ENCODE measurements at places on chromosomes 2 and 18.

DNA sequence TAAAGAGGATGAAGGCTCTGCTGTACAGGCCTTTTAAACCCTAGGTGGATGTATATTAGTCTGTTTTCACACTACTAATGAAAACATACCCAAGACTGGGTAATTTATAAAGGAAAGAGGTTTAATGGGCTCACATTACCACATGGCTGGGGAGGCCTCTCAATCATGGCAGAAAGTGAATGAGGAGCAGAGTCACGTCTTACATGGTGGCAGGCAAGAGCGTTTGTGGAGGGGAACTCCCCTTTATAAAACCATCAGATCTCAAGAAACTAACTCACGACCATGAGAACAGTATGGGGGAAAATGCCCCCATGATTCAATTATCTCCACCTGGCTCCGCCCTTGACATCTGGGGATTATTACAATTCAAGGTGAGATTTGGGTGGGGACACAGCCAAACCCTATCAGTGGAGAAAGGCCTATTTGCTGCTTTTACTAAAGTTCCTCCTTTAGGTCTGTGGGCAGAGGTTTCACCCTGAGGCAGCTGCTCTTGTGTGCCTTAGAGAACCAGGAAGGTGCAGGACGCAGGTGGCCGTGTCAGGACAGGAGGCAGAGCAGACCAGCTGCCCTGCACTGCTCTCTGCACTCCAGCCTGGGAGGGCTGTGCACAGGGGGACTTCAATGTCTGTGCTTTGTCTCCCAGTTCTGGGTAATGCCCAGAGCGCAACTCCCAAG lies 178.8 kb upstream of the HDAC4 start:
- no peak for DNase-seq

- DNase-seq: no peak
Observed at GRCh38 chr18:24497031-24497754, 36.8 kb downstream of the HRH4 start.

GRCh38 chr2:190637903-190638618 lies 10.8 kb upstream of the NAB1 start:
- no peak for DNase-seq

DNA sequence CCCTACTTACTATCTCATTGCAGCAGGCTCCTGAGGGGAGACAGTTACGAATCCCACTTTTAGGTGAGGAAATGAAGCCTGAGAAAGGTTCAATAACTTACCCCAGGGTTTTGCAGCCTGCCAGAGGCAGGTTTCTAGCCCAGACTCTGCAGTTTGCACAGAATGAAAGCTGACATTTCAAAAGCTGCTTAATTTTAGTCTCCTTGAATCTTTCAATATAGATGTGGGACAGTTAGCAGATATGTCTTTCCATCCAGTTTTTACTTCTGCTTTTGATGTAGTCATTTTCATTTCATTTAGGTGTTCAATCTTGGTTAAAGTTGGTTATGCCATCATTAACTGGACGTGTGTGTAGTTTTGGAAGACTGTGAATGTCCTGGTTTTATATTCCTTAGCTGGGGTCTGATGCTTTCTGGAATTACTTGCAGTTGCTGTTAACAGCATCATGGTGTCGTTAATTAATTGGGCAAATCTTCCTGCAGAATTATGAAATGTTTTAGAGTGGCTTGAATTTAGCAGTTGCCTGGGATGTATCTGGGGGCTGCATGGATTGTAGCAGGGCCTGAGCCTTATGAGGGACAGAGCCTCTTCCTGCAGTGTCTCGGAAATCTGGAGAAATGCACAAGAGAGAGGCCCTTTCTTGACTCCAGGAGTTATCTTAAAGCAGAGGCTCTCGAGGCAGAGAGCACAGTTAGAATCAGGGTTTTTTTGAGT lies 100.8 kb downstream of the ZNF532 start:
- no peak for DNase-seq

DNA sequence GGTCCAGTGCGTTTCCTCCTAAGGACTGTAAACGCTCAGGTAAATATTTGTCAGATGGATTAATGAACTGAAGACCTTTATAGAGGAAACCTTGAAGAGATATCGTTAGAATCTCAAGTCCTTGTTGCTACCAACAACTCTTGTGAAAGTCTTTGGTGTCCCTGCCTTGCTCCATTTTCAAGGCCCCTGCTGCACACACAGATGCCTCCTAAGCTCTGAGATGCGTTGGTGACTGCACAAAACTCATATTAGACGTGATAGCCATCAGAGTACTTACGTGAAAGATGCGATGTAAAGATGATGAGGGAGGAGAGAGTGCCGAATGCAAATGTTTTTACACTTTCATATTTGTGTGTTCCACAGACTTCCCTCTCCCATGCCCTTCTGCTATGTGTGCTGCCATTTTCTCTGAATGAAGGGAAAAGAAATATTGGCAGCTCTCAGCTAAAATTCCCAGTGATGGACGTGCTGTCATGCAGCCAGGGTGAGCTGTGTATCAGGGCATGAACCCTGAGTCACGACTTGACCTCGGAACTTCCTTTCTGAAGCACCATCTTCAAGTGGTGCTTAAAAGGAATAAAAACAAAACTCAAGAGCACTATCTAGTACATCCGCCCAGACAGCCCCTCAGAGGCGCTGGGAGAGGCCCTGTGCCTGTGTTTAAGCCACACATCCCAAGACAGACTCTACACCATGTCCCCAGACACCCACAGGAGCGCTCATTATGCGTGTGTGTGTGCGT lies 117.4 kb downstream of the FAM210A start:
- DNase-seq: peak; percentile 76

DNA sequence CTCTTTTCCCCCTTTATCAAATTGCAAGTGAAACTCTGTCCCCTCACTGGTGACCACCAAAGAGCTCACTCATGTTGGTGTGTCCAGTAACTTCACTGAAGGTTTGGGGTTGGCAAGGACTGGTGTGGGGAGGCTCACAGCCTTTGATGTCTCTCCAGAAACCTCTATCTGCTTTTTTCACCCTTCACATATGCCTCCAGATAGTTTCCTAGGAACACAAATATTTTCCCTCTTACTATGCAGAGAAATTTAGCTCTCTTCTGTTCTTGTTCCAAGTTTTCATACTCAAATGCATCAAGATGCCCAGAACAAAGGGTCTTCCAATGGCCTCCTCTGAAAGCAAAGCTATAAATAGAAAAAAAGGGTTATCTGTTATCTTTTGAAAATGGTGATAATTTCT lies 20.7 kb downstream of the DTNA start:
- no peak for DNase-seq

GRCh38 chr18:42458226-42458625 lies 503.2 kb downstream of the PIK3C3 start:
- no peak for DNase-seq

DNA sequence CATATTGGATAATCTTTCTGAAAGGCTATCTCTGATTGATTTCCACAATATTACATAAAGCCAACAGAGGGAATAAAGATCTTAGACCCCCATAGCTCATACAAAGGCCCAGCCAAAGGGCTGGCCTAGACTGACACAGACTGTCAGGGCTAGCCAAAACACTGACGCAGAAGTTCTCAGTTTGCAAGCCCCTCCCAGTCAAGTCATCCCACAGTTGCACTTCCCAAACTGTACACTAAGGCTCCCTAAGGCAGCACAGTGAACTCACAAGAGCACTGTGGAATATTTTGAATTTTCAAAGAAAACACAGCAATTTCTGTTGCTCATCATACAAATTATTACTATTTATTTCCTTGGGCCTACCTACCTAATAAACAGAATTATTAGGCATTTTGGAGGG lies 244.9 kb downstream of the SP3 start:
- peak; percentile 2 for DNase-seq

GRCh38 chr2:100000915-100001707 lies 141.3 kb downstream of the AFF3 start:
- DNase-seq: no peak

- DNase-seq: no peak
Observed at GRCh38 chr2:86065512-86065911, 40.2 kb downstream of the POLR1A start.

DNA sequence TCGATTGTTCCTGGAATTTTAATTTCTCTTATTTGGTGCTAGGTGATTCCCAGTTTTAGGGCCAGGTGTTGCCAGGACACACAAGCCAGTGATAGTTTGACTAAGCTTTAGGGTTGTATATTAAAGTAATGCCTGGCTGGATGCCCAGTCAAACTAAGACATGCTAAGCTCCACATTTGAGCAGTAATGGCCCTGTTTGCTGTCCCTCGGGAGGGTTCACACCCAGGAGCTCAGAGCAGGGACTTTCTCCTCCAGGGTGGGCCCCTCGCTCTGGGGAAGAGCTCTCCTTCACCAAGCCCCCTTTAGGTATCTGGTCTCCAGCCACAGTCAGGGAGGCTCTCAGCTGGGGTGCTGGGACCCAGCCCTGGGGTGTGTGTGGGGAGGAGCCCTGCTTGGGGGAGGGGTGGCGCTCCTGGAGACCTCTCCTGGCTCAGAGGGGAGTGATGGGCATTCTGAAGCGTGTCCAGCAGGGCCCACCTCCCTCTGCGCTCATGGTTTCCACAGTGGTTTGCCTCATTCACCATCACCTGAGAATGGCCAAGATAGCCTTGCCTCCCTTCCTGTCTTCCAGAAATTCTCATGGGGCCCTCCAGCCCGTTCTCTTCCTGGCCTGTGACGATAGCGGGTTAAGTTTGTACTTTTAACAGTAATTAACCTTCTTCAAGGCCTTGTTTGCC lies 31.7 kb downstream of the INPP4A start:
- DNase-seq: no peak

DNA sequence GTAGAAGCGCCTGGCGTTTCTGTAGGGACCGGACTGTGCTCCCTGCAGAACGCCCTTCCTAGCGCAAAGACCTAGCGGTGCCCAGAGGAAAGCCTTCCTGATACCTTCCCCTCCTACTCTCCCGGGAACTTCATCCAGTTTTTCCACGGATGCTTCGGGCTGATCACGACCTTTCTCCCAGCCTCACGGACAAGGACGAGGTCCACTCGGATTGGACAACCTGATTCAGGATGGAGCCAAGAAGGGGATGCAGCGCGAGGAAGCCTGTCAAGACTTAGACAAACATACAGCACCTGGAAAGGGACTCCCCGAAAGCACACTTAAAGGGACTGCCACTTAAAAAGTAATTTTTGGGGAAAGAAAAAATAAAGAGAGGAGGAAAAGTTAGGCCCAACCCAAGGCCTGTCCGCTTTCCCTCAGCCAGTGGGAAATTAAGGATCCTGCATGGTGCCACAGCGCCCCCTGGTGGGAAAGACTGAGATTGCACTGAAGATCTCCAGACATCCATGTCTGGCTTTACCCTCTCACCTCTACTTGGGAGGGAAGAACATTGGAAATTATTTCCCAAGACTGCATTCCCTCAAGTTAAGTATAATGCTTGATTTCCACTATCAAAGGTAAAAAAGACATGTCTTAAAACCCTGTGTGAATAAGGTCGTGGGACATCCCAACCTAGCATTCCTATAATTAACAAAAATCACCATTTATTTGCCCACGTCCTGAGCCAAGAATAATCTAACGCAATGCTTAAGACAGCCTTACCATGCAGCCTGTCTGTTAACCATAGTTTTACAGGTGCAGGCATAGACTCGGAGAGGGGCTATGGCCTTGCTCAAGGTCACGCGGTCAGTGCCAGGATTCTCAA lies 13.4 kb upstream of the COPS8 start:
- peak; percentile 75 for DNase-seq

GRCh38 chr2:165924946-165925345 lies 28.6 kb downstream of the TTC21B start:
- DNase-seq: no peak

DNA sequence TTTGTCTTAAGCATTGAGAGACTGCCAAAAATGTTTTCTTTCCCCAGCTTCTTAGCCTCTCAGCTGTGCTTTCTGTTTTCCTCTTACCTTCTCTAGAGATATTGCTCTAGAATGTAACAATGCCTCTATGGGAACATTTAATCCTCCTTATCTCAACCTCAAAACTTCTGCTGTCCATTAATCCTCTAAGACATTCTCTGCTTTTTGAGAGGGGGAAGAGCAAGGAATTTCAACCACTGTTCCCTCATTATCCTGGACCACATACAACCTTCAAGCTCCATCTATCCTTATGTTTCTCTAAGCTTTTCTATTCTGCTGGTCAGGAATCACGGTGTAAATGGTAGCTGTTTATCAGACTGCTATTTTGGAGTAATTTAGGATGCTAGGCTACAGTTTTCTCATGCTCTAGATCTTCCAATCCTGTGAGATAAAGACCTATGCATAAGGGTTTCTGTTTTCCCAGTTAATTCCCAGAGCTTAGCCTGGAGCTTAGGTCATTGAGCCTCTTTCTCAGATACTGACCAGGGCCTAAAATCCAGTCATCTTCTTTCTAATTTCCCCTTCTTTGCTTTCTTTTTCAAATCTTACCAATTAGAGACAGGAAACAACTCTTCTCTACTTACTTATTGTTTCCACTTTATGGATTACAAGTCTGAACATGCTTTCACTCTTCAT lies 282.0 kb downstream of the CALCRL start:
- no peak for DNase-seq

DNA sequence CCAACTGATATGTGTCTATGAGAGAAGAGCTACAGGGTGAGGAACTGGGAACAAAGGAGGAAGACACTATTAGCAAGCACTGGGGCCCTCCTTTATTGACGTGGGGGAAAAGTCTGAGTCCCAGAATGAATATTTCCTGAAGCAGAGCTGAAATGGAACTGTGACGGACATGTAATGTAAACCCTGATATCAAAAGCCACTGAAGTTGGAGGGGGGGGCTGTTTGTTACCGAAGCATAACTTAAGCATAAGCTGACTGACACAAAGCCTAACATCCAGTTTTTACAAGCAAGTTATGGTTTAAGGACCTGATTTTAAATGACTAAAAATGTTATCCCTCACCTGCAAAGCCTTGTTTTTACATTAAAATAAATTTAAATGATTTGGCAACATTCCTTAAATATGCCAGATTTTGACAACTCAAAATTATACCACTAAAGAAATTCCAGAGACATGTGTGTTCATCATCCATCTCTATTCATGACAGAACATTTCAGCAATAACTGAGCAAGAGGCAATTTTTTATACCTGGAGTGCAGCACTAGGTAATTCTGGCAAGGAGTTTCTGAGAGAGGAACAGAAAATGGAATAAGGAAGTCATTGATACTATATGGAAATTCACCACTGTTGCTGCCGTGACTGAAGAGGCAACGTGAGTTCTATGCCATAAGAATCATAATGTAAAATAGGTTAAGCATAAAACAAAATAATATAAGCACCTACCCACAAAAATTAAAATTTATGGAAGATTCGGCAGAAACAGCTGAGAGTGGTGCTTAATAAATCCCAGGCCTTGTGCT lies 186.0 kb downstream of the AFF3 start:
- no peak for DNase-seq

GRCh38 chr2:24793761-24794435 lies 673 bp downstream of the CENPO start:
- no peak for DNase-seq

DNA sequence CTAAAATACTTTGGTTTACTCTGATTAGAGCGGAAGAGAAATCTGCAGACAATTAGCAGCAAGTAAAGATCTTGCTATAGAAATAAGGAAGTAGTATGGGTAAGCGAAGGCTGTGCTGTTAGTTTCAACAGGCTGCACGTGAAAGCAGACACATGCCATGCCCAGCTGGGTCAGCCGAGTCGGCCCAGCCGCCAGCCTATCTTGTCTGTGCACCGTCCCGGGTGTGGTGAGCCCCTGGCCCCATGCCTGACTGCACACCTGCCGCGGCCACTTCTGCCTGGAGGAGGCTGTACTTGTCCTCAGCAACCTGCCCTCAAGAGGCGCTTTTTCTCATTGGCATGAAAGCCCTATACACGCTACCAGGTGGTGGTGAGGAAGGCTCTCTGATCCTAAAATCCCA lies 185.5 kb downstream of the SEPTIN10 start:
- no peak for DNase-seq

All from suppressor macrophage treated with lipopolysaccharide for 4 hours (primary cell).